ENCODE measurements at places on chromosomes 12 and 14.

- DNase-seq, result no peak
Measured at GRCh38 chr12:109695961-109696461, 17.6 kb upstream of the FAM222A start.

DNA sequence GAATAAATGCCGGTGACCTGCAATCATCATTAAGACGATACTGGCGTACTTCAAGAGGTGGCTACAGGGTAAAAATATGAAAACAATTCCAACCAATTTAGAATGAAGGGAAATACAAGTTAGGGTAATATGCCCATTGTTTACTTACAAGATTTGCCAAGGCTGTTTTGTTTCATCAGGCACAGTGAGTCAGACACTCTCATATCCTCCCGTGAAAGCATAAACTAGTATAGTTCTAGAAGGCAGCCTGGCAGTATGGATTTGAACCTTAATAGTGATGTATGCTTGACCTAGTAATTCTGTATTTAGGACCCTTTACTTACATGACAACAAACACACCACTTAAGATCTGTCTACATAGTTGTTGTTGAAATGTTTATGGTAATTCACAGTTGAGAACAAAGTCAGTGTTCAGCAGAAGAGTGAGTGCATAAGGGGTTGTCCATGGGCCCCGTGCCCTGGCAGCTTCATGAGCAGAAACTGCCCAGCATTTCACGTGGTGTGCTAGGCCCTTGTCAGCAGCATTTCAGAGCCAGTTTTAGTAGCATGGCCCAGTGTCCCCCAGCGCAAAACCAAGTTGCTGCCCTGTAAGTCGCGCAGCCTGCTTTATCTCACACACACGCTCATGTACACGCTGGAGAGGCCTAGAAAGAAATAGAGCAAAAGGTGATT is 80.8 kb downstream of the EP400 start:
- no peak for DNase-seq

GRCh38 chr14:80491131-80491530 is 279.8 kb upstream of the DIO2 start:
- no peak for DNase-seq

- no peak for DNase-seq
Measured at GRCh38 chr12:74957231-74957630, 252.4 kb downstream of the KCNC2 start.

GRCh38 chr12:2372735-2373134 is 319.9 kb downstream of the CACNA1C start:
- DNase-seq, result no peak

DNA sequence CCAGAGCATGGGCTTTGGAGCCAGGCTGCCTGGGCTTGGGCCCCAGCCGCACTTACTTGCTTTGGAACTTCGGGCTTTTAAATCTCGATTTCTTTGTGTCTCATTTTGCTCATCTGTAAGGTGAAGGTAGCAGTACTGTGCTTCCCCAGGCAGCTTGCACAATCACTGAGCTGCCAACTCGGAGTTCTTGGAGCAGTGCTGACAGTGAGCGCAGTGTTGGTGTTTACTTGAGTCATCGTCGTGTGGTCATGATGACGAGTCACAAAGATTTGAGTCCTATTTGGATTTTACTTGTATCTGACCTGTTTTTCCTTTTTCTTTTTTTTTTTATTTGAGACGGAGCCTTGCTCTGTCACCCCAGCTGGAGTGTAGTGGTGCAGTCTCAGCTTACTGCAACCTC is 31.3 kb upstream of the ATF1 start:
- no peak for DNase-seq

- no peak for DNase-seq
Measured at GRCh38 chr12:103505371-103506236, 9.8 kb upstream of the C12orf42 start.

GRCh38 chr12:105347499-105347898 is 17.0 kb downstream of the C12orf75 start:
- no peak for DNase-seq

- DNase-seq, result no peak
Measured at GRCh38 chr12:6768990-6769389, 2.8 kb downstream of the PTMS start.

All from activated gamma-delta T cell treated with Interleukin-2 at 50 U/mL for 16 hours (primary cell).